ENCODE measurements at places on chromosomes 3 and 15.

DNA sequence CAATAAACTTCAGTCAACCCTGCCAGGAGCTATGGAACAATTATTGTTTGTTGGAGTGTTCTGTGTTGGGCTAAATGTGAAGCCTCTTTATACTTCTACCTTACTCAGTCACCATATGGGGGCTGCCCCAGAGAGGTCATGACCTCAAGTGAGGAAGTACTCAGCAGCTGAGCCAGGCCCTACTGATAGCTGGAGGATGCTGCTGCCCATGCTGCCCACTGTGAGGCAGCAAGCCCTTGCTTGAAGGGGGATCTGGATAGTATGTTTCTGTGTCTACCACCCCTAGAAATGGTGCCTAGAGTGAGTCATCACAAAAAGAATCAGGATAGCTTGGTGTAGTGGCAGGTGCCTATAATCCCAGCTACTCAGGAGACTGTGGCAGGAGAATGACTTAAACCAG is 4.5 kb upstream of the RPL24 start:
- DNase-seq: no peak

GRCh38 chr3:50581459-50581842 is 12.1 kb downstream of the HEMK1 start:
- no peak for DNase-seq

DNA sequence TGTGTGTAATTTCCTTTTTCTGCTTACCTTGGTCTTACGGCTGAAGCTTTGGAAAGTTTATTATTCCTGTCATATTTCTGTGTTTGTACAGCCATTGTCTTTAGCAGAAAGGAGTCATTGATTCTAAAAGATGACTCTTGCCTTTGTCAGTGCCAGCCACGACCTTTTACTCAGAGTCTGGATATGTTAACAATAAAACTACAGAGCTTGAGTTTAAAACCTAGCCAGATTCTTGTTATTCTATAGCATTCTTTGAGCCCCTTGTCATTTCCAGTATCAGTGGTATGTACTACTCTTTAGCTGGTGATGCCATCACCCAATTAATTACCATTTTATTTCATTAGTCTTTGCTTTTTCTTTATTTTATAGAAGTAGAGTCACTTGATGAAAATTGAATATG is 142.4 kb downstream of the TCF12 start:
- DNase-seq: no peak

- no peak for DNase-seq
Observed at GRCh38 chr3:14375192-14375591, 27.2 kb upstream of the SLC6A6 start.

GRCh38 chr3:99909714-99910495 is 92.2 kb downstream of the CMSS1 start:
- DNase-seq: no peak

DNA sequence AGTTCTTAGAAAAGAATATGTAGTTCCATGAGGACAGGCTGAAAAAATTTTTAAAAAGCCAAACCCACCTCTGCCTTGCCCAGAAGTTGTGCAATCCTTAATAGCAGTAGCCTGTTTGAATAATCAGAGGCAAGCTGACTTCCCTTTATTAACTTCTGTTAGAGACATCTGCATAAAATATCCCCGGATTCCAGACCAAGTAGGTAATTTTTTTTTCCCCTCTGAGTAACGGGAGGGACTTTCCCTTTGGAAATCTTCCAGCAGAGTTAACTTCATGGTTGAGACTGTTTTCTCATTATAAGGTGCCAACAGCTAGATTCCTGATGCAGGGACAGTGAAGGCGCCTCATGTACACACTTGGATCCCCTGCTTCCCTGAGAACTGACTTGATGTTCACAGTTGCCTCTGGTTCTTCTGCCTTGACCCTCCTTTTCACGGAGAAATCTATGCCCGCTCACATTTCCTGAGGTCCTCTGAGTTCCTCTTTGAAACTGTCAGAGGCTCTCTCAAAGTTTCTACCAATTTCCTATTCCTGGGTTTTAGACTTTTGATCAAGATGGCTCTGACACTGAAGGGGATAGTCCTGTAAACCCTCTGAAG is 227.6 kb upstream of the BHLHE40 start:
- DNase-seq: peak; percentile 91

DNA sequence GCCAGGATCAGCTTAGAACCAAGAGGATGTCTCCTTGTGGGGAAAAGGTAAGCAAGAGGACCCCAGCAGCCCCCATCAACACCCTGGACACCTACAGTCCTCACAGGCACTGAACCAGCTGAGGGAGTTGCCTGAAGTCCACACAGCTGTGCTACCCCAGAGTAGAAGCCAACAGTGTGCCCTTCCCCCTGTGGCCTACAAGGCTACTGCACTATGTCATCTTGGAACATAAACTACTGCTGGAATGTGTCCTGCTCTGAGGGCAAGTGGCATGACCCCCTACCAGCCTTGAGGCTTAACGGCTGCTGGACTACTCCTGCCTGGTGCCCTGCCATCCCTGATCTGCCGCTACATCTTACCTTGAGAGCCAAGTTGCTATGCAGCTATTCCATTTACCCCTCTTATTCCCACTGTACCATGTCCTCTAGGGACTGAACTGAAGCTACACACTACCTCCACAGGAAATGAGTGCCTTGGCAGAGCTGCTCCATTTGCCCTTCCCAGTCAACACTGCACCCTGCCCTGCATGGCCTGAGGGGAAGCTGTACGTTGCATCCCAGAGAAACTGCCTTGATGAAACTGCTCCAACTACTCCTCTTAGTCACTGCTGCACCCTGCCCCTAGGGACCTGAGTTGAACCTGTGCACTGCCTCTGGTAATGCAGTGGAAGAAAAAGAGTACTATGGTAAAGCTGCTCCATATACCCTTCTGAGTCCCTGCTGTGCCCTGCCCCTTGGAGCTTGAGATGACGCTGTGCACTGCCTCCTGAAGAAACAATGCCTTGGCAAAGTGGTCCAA is 40.2 kb upstream of the ATP13A5 start:
- no peak for DNase-seq

- no peak for DNase-seq
Observed at GRCh38 chr3:29344935-29345334, 64.1 kb downstream of the RBMS3 start.

- no peak for DNase-seq
Observed at GRCh38 chr15:57496946-57497869, 94.5 kb upstream of the MYZAP start.

GRCh38 chr15:36557364-36557763 is 22.1 kb upstream of the CDIN1 start:
- DNase-seq: no peak

- no peak for DNase-seq
Observed at GRCh38 chr15:58083526-58083925, 18.0 kb upstream of the ALDH1A2 start.

- no peak for DNase-seq
Observed at GRCh38 chr3:45095916-45096526, 50.2 kb downstream of the CDCP1 start.

DNA sequence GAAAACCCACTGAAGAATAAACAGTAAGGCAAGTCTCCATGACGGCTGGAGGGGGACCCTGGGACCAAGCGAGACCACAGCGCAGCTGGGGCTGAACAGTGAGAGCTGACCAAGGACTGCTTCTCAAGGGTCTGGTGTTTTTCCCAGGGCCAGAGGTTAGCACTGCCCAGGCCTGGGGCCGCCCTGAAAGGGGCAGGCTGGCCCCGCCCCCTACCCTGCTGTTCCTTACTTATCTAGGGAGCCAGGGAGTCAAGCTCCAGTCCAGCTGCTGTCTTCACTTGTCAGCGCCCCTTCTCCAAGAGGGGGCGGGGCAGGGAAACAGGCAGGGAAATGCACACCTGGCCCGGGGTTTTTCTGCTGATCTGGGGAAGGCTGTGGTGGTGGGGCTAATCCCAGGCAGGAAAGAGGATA is 51.6 kb upstream of the HACD2 start:
- no peak for DNase-seq

DNA sequence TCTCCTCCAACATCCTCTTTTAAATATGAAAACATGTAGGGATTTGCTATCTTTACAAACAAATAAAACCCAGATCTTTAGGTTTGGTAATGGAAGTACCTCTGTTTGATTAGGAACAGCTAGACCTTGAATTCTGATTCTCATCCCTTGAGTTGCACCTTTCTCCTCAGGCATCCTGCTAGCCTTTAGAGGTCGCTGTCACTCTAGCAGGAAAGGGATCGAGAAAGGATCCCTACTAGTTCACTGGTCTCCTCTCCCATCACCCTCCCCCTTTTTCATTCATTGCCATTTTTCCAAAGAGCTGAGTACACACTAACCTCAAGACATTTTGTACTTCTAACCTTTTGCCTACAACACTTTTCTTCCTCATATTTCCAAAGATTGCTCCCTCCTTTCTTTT is 569.8 kb downstream of the RBMS3 start:
- DNase-seq: no peak

- DNase-seq: no peak
Observed at GRCh38 chr3:127312818-127313217, 25.0 kb upstream of the PRR20G start.

DNA sequence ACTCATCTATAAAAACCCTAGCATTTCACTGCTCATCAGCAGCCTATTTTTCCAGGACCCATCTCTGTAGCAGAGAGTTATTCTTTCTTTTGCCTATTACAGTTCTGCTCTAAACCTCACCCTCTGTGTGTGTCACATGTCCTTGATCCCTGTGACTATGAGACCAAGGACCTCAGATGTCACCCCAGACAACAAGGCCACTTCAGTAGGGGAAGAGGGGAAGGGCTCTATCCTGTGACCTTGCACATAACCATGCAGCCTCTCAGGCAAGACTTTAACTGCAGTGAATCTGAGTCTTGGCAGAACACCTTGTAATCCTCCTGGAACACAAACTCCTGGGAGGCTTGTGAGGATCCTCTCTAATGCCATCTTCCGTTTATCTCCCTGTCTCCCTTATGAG is 4.4 kb upstream of the ZNF589 start:
- no peak for DNase-seq

DNA sequence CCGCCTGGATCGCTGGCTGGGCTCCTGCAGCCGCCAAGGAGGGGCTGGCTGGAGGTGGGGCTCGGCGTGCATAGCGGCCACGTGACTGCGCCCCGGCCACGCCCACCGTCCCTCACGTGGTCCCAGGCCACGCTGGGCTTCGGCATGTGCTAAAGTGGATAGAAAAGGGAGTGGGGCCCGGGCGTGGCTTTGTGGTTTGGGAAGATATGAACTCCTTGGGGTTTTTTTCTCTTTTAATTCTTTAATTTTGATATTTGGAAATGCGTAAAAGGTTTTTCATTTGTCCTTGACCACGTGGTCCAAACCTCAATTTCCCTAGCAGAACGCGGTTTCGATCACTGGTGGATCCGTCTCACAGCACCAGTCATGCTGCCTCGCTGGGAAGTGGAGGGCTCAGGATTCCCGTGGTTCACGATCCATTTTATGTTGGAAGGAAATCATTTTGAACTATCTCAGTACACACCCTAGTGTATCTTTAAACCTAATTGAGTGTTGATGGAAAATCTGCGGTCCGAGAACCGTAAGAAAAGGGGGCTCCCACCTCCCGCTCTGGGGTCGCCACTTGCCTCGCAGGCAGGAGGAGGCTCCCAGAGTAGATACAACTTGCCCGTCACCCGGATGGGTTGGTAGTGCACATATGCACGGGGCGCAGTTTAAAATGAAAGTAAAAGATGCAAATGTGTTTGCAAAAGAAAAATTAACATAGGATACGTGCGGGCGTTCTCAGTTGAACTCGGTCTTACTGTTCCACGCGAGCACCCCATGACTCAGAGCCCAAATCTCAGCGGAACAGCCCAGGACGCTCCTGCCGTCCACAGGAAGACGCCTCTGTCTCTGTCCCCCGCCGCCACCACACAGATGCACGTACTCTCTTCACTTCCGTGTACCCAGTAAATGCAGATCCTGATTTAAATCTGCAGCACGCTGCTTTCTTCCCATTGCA is 141.9 kb downstream of the PGPEP1L start:
- peak; percentile 87 for DNase-seq

GRCh38 chr3:114809668-114810413 is 337.2 kb downstream of the ZBTB20 start:
- DNase-seq: peak; percentile 18

- DNase-seq: no peak
Observed at GRCh38 chr3:46537316-46537715, 28.8 kb downstream of the LRRC2 start.

DNA sequence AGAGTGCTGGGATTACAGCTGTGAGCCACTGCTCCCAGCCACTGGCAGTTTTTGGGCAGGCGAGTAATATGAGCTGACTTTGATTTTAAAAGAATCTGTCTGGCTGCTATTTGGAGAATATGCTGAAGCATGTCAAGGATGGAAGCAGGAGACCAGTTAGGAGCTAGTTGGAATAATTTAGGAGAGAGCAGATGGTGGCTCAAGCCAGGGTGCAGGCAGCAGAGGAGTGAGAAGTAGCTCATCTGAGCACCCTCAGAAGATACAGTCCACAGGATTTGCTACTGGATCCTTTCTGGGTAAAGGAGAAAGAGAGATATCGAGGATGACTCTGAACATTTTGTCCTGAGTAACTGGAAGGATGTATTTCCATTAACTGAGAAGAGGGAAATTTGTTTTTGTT is 30.4 kb upstream of the BDH1 start:
- no peak for DNase-seq

DNA sequence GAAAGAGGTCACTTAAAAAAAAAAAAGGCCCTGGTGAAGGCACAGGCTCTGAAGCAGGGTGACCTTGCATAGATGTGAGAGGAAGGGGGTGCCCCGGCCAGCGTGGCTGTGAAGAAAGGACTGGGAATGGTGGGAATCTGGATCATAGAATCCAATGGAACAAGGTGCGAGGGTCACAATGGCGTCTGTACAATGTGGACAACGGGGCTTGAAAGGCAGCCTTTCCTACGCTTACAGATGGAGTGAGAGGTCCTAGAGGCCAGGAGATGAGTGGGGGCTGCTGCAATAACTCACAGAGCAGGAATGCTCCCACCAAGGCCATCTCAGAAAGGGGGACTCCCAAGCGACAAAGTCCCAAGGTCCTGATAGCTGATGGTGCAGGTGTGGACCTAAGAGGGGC is 162.2 kb downstream of the ATP10A start:
- no peak for DNase-seq

DNA sequence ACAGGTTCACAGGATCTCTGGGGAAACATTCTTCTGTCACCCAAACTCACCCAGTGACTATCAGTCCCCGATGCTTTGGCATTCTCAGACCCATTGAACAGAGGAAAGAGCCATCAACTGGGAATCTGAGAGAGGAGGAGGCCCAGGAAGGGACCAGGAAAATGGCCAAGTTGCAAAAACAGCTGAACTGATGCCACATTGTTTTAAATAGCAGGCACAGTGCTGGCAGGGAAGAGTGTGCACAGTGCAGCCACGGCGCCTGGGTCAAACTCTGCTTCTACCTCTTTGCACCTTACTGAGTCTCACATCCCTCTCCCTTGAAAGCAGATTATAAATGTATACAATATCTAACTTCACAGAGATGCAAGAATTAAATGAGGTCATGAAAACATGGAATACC is 66.4 kb downstream of the SRGAP3 start:
- no peak for DNase-seq

GRCh38 chr3:5017925-5018531 is 38.8 kb downstream of the BHLHE40 start:
- DNase-seq: peak; percentile 35

- DNase-seq: no peak
Observed at GRCh38 chr15:88716543-88717381, 77.9 kb downstream of the ISG20 start.

- DNase-seq: no peak
Observed at GRCh38 chr15:66721954-66722353, 19.9 kb downstream of the SMAD6 start.

GRCh38 chr3:194782698-194783404 is 97.2 kb downstream of the FAM43A start:
- no peak for DNase-seq
